Breast epithelium (tissue), 4 donors: ENCODE measurements at places on chromosomes 4 and X. TPM values are rescaled to one million over a fixed set of nuclear protein-coding genes. Genes with fewer than 3 reads are reported as not detected.

DNA sequence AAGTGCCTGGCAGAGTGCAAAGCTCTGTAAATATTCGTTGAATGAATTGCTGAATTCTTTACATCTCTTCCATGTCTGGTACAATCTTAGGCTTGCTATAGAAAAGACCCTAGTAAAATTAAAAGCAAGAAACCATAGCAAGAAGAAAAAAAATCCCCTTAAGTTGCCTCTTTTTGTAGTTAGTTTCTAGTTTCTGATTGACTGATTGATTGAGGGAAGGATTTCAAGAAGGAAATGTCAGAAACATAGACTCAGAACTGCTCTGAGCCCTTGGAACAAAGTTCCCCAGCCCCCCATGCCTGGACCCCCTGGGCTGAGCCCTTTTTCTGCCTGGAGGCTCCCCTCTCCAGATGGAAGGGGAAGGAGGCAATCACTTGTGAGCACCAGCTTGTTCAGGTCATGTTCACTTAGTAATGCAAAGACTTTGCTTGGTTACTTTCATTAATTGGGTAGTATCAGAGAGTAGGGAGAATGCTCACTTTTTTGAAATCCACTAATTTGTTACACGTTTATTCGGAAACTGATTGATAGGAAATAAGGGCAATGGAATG is 35.6 kb downstream of the DAPP1 start:
- no peaks in the 10 kb centered on the region for H3K4me1 ChIP-seq
- no peak for DNase-seq
- H3K27ac ChIP-seq = no peak overlapping the region
- H3K4me3 ChIP-seq = no peak overlapping the region

GRCh38 chr4:154503598-154503997 is 12.0 kb upstream of the DCHS2 start:
- H3K36me3 ChIP-seq = no peaks in the 10 kb centered on the region
- H3K4me3 ChIP-seq = no peak overlapping the region
- H3K27ac ChIP-seq = no peak overlapping the region
- H3K4me1 ChIP-seq = no peaks in the 10 kb centered on the region
- no peaks in the 10 kb centered on the region for H3K27me3 ChIP-seq

DNA sequence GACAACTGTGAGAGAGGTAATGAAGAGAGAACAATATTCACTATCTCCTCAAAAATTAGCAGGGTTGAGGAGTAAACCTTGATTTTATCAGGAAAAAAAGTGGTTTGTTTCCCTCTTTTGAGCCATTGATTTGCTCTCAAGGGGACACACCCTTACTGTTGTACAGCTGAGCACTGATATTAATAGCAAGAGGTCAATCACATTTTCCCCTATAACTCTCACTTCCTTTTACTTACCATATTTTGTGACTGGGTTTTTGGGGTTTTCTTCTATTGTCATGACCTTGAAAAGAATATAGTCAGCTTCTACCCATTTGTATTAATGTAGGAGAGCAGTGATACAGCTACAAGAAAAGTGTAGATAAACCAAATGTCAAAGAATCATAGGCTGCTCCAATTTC is 70.2 kb upstream of the LONRF3 start:
- no peaks in the 10 kb centered on the region for H3K36me3 ChIP-seq
- H3K4me3 ChIP-seq = no peak overlapping the region
- no peaks in the 10 kb centered on the region for H3K4me1 ChIP-seq
- H3K27me3 ChIP-seq = peaks cover 15% of the 10 kb centered on the region

DNA sequence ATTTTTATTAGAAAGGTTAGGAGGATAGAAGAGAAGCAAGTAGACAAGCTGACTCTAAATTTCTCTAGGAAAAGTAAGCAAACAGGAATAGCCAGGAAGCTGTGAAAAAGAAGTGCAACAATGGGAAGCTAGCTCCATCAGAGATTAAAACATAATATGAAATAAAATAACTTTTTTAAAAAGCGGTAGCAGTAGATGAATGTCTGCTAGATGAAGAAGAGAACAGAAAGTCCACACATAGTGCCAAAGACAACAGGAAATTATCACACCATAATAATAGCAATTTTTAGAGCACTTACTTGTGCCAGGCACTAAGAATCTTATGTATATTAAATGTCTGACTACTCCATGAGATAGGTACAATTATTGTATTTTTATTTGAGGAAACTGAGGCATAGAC is 53.5 kb downstream of the LRBA start:
- no peaks in the 10 kb centered on the region for H3K4me1 ChIP-seq
- no peak overlapping the region for H3K4me3 ChIP-seq
- H3K27ac ChIP-seq = no peak overlapping the region
- no peaks in the 10 kb centered on the region for H3K36me3 ChIP-seq
- H3K27me3 ChIP-seq = no peaks in the 10 kb centered on the region

MAGEA6 gene
- total RNA-seq = not detected

SFRP2 gene
- total RNA-seq = 54.1 TPM
